ENCODE measurements at places on chromosomes 4 and X.

- DNase-seq: no peak
These were observed 525.8 kb downstream of the NLGN4X start for GRCh38 chrX:5702890-5703289.

DNA sequence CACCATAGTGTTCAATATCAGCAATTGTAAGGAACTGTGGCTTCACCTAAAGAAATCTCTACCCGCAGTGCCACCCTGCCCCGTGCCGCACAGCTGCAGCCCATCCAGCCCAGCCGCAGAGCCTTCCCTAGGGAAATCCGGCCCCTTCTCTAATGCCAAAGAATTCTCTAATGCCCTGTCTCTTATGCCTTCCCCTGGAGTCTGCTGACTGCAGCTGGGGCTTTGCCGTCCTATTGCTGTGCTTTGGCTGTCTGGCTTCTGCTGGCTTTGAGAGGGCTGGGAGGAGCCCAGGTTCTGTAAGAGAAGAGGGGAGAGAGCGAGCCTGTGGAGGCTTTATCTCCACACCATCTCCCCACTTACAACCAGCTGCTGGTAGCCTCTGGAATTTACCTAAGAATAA, 85.9 kb upstream of the HELT start:
- DNase-seq: no peak

DNA sequence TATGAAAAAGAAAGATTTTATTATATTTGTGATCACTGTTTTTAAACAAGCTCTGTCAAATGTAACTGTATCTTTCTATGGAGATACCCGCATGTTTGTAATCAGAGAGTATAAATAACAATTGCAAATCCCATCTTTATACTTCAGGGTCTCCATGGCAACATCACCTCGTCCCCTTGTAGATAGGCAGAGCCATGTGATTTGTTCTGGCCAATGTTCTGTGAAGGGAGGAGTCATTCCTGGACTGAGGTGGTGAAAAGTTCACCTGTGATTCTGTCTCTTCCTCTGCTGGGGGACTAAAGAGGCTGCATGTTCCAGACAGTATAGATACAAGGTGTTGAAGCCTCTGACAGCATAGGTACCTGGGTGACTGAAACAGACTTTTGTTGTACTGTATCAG, 45.6 kb upstream of the MED14 start:
- no peak for DNase-seq

DNA sequence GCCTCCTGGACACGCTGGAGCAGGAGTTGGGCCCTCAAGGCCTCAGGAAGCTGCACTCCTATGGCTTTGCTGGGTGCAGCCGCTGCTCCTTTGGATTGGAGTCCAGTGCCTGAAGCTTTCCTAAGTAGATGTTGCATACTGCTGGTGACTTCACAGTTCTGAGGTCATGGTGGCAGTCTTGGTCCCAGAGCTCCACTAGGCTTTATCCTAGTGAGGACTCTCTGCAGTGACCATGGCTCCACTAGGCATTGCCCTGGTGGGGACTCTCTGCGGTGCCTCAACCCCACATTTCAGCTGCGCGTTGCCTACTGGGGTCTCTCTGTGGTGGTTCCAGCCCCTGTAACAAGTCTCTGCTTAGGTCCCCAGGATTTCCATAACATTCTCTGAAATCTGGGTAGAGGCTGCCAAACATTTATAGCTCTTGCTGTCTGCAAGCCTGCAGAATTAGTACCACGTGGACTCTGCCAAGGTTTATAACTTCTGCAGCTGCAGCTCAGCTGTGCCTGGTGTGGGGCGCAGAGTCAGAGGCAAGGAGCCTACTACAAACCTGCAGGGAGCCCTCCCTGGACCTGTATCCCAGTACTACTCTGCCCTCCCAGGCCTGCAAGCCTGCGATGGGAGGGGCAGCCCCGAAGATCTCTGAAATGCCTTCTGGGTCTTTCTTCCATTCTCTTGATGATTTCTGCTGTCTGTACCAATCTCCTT, 46.0 kb upstream of the NFKB1 start:
- DNase-seq: no peak
